Activated T-cell treated with anti-CD3 and anti-CD28 coated beads for 4 hours (primary cell): ENCODE measurements at places on chromosomes 3 and 15.
A peak's percentile ranks its signal among the peaks of the same experiment; 100 is the strongest.

GRCh38 chr3:174618368-174619080, 240.6 kb upstream of the NAALADL2 start:
- DNase-seq = no peak

DNA sequence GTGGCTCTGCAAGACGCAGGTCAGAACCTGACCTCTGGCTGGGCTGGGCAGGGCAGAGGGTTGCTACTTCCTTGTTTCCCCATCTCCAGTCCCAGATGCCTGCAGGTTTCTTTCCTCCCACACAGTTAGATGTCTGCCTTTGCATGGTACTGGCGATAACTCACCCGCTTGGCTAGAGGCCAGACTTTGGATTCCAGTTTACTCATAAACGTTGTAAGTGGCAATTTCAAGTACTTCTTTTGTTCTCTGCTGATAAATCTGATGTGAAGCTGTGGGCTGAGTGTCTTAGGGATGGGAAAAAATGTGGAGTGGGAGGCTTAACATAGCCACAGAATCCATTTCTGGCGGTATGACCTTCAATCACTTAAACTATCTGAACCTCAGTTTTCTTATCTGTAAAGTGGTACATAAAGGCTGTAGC, 194.2 kb downstream of the EBLN2 start:
- DNase-seq = no peak

DNA sequence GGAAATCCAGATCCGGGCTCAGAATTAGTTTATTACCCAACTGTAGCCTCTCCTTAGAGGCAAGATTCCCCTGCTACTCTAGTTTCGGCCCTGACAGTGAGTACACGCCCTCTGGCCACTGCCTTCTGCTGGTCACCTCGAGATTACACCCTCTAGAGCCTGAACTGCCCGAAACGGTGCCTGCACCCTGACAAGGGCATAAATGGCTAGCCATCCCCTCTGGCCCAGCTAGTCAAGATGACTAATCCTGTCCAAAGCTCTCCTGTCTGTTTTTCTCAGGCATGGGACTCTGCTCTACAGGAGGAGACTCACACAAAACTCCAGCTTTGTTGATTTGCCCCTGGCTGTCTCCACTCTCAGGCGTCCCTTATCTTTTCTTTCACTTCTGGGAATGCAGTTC, 150.5 kb upstream of the UBE2E2 start:
- no peak for DNase-seq

GRCh38 chr3:100096866-100097265, 17.4 kb downstream of the FILIP1L start:
- DNase-seq = no peak

- no peak for DNase-seq
Measured at GRCh38 chr15:92399271-92399950, 5.7 kb downstream of the ST8SIA2 start.

GRCh38 chr3:42827654-42828053, 18.4 kb downstream of the ACKR2 start:
- DNase-seq = no peak

GRCh38 chr15:84570164-84570735, 30.6 kb upstream of the ZSCAN2 start:
- DNase-seq = peak; percentile 26

DNA sequence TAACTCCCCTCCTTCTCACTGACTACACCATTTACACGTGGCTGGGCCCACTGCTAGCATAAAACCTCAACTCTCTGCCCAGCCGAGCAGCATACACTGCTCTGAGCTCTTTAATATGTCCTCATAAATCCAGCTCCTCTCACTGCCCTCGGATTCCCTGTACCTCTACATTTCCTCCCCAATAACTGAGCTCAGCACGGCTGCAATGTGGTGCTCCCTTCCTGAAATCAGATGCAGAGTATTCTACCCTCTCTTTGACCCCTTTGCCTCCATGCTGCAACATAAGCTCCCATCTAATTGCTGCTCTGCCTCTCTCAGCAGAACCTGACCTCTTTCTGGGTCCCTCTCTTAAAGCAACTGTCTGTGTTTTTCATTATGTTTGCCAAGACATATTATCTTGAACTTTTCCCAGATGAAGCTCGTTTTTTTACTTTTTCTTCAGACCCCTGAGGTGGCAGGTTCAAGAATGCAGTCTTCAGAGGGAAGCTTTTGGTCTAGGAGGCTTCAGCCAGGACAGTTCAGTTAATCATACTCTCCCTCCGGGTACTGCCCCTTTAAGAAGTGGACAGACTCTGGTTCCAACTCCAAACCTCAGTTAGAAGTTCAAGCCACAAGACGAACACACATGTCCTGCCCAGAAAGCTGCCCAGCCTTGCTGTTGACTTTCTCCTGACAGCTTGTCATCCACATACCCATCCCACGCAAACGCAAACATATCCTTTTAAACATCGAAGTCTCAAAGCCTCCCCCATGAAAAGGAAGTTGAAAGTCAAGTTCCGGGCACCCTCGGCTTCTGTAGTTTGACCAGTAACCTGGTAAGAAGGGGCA, 81.1 kb upstream of the NEO1 start:
- DNase-seq = no peak

DNA sequence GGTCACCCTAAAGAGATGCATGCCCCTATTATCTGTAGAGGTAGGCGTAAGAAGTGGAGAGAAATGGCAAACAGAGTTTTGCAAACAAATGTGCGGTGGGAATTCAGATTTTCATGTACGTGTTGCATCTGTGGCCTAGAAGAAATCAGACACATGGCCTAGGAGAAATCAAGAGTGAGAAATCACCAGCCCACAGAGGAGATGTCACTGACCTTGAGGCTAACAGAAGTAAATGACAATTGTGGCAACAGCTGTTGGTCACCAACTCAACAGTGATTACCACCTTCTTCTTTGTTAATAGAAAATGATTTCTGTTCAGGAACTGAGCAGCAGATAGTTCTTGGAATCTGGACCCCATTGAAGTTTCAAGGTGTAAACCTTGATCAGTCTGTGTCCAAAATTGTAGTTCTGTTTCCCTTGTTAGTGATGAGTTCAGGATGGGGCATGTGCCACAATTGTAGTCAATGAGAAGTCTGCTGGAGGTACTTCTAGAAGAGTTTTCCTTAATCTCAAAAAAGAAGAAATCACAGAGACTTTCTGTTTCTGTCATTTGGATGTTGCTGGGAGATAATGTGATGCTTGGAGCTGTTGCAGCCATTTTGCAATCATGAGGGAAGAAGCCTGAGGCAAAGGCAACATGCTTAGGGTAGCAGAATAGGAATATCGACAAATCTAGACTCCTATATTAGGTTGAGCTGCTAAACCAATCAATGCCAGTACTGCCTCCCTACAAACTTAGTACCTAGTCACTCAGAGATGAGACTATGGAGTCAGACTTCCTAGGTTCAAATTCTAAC, 34.3 kb upstream of the RFTN1 start:
- no peak for DNase-seq

DNA sequence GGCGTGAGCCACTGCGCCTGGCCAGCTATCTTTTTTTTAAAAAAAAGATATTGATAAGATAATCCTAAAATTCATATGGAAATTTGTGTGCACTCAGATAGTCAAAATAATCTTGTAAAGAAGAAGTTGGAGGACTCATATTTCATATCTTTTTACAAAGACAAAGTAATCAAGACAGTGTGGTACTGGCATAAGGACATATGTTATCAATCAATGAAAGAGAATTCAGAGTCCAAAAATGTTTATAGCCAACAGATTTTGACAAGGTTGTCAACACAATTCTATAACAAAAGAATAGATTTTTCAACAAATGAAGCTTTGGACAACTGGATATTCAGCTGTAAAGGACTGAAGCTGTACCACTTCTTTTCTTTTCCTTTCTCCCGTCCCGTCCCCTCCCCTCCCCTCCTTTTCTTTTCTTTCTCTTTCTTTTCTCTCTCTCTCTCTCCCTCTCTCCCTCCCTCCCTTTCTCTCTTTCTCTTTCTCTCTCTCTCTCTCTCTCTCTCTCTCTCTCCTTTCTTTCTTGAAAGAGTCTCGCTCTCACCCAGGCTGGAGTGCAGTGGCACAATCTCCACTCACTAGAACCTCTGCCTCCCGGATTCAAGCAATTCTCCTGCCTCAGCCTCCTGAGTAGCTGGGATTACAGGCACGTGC, 126.8 kb downstream of the GSK3B start:
- no peak for DNase-seq

- no peak for DNase-seq
Measured at GRCh38 chr3:31701286-31701685, 168.6 kb downstream of the STT3B start.

DNA sequence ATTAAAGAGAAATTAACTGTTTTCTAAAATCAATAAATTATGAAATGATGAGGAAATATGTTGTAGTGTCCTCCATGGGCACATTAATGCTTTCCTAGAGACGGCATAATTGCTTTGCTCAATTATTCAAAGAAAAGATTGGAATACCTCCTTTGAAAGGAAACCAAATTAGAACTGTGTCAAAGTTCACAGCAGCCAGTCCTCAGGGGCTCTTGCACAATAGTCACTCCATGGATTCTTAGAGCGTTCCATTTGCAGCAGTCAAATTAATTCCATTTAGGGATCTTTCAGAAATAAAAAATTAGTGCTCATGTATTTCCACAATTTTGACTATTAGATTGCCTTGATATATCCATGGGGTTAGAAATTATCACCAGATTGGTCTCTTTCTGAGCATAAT, 841.6 kb upstream of the DPPA4 start:
- no peak for DNase-seq

DNA sequence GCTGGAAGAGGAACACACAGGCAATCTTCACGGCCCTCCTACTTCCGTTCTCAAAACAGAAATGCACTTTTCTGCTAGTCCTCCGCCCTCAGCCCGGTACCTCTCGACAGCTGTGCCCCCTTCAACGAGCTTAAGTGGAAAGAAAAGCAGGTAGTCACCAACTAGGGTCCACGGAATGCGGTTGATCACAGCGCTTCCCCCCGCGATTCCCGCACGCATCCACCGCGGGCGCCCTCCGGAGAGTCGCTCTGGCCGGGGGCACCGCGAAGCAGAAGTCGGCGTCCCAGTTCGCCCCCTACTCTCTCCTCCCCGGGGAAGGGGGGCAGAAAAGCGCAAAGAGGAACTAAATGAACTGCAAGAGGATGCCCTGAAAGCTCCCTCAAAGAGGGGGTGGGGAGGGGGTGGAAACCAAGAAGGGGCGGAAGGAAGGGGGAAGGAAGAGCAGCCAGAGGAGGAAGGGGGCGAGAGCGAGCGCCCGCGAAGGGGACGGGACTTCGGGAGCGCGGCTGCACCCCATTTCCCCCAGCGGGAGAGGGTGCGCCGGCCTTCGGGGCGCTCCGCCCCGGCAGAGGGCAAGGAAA, 738 bp downstream of the ACAP2 start:
- peak; percentile 35 for DNase-seq

DNA sequence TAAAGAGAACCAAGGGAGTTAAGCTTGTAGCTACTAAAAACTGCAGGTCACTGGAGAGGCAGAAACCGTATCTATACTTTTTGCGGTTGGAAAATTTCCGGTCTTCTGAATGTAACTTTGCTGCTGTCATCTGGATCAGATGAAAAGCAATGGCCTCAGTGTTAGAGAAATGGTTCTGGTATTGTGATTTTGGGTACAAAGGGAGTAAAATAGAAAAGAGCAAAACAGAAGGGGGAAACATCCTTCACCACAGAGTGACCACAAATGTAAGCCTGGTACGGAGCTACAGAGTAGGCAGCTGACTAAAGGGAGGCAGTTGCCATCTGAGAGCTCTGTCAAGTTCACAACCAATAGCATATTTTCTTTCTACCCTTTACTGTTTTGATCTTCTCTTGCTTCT, 5.6 kb downstream of the CD96 start:
- DNase-seq = no peak

DNA sequence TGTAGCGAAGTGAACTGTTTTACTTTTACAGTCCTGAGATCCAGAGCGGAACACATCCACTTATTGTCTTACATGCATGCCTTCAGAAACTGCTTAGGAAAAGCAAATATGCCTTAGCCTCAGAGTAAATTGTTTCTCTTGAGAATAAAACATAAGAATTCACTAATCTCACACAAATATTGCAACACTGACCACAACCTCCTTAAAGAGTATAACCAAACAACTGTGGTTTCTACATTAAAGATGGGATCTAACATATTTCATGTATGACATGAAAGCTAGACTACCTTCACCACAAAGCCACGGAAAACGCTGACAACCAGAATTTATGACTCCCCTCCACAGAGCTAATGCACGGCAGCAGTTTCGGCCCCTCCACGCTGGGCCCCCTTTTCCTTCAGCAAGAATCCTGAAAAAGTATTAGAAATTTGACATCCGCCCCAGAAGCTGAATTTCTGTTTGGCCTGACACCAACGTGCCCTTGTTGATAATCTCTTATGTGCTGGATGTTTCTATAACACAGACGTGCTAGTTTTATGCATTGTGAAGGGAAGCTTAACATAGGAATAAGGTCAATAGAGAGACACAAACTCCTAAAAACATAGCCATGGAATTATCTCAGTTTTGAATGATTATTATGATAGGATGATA, 84.6 kb downstream of the GREM1 start:
- no peak for DNase-seq

- no peak for DNase-seq
Measured at GRCh38 chr15:28888900-28889299, 3.1 kb downstream of the APBA2 start.

GRCh38 chr15:63763476-63764123, 70.1 kb downstream of the HERC1 start:
- DNase-seq = no peak
